Neural crest cell (in vitro differentiated cells): ENCODE measurements at places on chromosomes 1 and 21. TPM values are rescaled to one million over a fixed set of nuclear protein-coding genes. Genes with fewer than 3 reads are reported as not detected.

Gene CNKSR1
- total RNA-seq = 3.0 and 3.6 TPM in 2 replicates

Gene TNNT2
- not detected in 2 replicates for total RNA-seq

Gene NID1
- total RNA-seq = 88.7 and 90.3 TPM in 2 replicates

DNA sequence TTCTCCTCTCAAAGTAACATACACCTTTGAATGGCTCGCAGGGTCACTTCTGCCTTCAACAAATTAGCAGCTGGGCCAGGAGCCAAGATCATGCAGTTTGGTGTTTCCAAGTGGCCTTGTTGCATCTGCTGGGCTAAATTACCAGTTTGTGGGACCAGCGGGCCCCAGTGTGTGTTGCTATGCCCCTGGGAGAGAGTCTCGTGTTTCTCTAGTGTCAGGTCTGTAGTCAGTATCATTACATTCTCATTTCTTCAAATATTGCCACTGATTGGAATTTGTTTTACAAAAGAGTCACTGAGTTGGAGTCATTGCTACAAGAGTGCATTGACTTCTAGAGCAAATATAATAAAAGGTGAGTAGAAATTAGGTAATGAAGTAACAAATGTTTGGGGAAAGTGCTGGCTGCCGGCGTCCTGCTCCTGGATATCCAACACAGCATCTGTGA, 35.5 kb downstream of the RHOU start:
- H3K36me3 ChIP-seq = no peaks in the 10 kb centered on the region
- H3K4me1 ChIP-seq = peaks cover 6% of the 10 kb centered on the region
- no peak for DNase-seq

- no peaks in the 10 kb centered on the region for H3K4me1 ChIP-seq
- H3K4me3 ChIP-seq = no peak overlapping the region
- no peak for DNase-seq
- H3K27ac ChIP-seq = no peak overlapping the region
- H3K27me3 ChIP-seq = peaks cover 15% of the 10 kb centered on the region
Measured at GRCh38 chr1:171243878-171244277, 4.4 kb upstream of the FMO1 start.

DNA sequence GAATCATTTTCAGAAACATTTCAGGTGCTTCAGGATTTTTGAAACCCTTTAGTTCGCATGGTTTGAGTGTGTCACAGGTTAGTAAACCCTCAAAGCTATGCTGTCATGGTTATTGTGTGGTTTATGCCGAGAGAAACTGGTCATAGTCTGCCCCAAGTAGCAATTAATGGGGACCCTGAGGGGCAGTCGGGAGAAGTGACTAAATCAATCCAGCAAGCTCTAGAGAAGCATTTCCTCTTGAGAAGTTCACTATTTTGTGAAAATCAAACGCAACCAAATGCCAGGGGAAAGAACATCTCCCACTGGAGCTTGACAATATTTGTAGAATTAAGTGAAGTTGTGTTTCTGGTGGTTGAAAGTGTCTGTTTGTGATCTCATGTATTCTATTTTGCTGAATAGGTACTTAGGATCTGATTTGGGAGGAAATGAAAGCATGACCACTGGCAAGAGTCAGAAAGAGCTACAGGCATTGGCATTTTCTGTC, 63.0 kb upstream of the BACH1 start:
- DNase-seq = no peak
- H3K27ac ChIP-seq = no peak overlapping the region
- no peaks in the 10 kb centered on the region for H3K4me1 ChIP-seq
- H3K27me3 ChIP-seq = no peaks in the 10 kb centered on the region
- H3K36me3 ChIP-seq = no peaks in the 10 kb centered on the region

DNA sequence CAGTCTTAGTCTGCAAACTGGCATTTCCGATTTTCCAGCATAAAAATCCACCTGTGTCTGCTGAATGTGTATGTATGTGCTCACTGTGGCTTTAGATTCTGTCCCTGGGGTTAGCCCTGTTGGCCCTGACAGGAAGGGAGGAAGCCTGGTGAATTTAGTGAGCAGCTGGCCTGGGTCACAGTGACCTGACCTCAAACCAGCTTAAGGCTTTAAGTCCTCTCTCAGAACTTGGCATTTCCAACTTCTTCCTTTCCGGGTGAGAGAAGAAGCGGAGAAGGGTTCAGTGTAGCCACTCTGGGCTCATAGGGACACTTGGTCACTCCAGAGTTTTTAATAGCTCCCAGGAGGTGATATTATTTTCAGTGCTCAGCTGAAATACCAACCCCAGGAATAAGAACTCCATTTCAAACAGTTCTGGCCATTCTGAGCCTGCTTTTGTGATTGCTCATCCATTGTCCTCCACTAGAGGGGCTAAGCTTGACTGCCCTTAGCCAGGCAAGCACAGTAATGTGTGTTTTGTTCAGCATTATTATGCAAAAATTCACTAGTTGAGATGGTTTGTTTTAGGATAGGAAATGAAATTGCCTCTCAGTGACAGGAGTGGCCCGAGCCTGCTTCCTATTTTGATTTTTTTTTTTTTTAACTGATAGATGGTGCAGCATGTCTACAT, 2.5 kb upstream of the OLFML3 start:
- peaks cover 53% of the 10 kb centered on the region for H3K4me1 ChIP-seq
- H3K27ac ChIP-seq = peak overlapping the region; percentile 85
- no peaks in the 10 kb centered on the region for H3K27me3 ChIP-seq
- peak; percentile 18 for DNase-seq
